Lung (tissue), 17 donors: ENCODE measurements at places on chromosomes 6 and 20. TPM values are rescaled to one million over a fixed set of nuclear protein-coding genes. Genes with fewer than 3 reads are reported as not detected.
A peak's percentile ranks its signal among the peaks of the same experiment; 100 is the strongest.

GRCh38 chr6:40817369-40817768 lies 221.7 kb downstream of the UNC5CL start:
- H3K27ac ChIP-seq, result no peak overlapping the region
- H3K36me3 ChIP-seq, result no peaks in the 10 kb centered on the region
- no peaks in the 10 kb centered on the region for H3K4me1 ChIP-seq
- no peak overlapping the region for H3K4me3 ChIP-seq

Gene ZSCAN16
- polyA plus RNA-seq, result 10.2 TPM

DNA sequence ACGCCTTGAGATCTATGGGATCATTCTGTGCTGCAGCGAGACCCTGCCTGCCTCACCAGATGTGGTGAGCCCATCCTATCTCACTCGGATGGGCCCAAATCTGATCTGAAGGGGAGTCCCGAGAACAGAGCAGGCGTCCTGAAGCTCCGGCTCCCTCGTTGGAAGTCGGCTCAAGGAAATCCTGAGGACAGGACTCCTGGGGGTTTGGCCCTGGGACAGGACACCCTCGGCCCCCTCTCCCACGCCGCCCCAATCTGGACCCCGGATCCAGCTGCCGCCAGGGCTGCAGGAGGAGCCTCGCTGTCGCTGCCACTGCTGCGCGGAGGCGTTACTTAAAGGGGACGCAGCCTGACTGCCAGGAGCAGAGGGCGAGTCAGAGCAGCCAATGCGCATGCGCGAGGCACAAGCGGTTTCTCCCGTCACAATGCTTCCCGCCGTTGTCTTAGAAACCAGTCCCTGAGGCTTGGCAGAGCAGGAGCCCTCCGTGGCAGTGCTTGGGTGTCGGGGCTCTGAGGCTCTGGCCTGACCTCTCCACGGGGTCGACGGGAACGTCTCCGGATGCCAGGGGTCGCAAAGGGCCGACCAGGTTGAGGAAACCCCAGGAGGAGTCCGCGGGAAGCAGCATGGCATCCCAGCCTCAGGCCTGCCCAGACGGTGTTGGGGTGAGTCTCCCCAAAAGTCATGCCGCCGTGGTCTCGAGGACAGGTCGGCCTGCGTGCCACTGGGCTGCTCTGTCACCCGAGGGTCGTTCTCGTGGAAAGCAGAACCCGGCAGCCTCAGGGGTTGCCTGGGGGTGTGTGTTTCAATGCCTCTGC lies 1567.8 kb upstream of the DEFB115 start:
- DNase-seq, result no peak
- no peaks in the 10 kb centered on the region for H3K27me3 ChIP-seq
- H3K27ac ChIP-seq, result no peak overlapping the region

- H3K36me3 ChIP-seq, result no peaks in the 10 kb centered on the region
- no peaks in the 10 kb centered on the region for H3K27me3 ChIP-seq
- H3K4me3 ChIP-seq, result no peak overlapping the region
- DNase-seq, result no peak
- H3K27ac ChIP-seq, result no peak overlapping the region
Measured at GRCh38 chr20:19701429-19701828, 56.6 kb upstream of the RIN2 start.

DNA sequence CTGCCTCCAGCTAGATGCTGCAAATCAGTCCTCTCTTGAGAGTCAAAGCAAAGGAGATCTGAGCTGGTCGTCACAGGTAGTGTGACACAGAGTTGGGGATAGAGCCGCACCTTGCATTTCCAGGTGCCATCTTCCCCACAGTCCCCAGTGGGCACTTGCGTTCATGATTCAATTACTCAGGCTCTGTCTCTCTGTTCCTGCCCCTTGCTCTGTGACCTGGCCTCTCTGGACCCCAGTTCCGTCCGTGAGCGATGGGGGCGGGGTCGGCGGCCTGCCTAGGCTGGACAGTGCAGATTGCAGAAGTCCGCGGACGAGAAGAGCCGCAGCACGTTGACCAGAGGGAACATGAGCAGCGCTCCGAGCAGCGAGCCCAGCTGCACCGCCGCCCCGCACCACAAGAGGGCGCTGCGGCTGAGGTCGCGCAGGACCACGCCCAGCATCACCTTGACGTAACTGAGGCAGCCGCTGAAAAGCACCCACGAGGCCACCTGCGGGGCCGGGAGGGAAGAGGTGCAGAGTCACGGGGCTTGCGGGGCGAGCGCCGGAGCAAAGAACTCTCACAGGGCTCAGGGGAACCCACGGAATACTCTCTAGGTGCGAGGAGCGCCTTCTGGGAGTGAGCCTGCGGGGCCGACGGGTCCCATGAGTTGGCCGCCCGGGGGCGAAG lies 7.4 kb downstream of the SLC52A3 start:
- no peak overlapping the region for H3K4me3 ChIP-seq
- peaks cover 6% of the 10 kb centered on the region for H3K27me3 ChIP-seq
- no peaks in the 10 kb centered on the region for H3K36me3 ChIP-seq
- DNase-seq, result no peak
- H3K27ac ChIP-seq, result no peak overlapping the region

Gene ISM1
- 1.6 TPM for polyA plus RNA-seq

GRCh38 chr20:57938158-57939108 lies 228.6 kb upstream of the PMEPA1 start:
- H3K4me1 ChIP-seq, result no peaks in the 10 kb centered on the region
- DNase-seq, result no peak
- no peak overlapping the region for H3K27ac ChIP-seq
- H3K27me3 ChIP-seq, result no peaks in the 10 kb centered on the region
- H3K4me3 ChIP-seq, result no peak overlapping the region
- no peaks in the 10 kb centered on the region for H3K36me3 ChIP-seq

Gene CALHM4
- not detected for polyA plus RNA-seq

DNA sequence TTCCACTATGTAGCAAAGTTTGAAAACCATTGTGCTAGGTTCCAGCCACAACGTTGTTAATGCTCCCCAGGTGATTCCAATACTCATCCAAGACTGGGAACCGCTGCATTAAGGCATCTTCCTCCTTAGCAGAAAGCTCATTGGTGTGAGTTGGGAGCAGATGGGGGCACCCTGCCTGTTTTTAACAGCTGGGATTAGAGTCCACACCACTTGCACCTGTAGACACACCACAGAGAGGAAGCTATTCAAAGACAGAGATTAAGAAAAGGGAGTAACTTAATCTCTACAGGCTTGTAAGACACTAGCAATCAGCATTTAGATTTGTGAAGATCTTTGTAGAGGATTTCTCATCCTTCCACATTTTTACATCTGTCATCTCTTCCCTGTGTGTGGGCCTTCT lies 333.9 kb upstream of the SOX4 start:
- H3K4me1 ChIP-seq, result no peaks in the 10 kb centered on the region
- no peak overlapping the region for H3K4me3 ChIP-seq
- no peaks in the 10 kb centered on the region for H3K27me3 ChIP-seq
- no peak overlapping the region for H3K27ac ChIP-seq

Gene TMEM239
- polyA plus RNA-seq, result not detected

DNA sequence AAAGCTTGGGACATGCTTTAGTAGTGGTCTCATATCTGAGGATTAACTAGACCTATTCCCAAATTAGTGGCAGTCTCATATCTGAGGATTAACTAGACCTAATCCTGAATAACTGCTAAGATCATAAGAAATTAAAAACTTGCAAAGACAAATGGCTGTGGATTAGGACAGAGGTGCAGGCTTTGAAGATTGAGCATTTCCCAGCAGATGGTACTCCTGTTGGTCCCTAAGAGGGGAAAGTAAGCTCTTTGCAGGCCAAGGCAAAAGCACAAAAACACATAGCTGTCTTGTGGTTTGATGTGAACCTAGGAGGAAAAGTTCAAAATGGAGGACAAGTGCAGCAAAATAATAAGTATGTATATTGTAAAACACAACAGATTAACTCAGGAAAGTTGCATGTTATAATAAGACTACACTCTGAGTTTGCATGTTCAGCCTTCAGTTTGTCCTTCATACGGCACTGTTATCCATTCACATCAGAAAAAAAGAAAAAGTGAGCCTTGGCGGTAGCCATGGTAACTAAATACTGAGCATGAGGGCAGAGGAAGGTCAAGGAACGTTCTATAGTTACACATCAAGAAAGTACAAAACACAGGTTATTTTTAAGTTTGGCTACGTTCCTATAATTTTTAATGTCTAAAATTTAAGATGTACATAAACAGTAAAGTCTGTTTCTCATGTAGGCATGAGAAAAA lies 62.8 kb downstream of the FILIP1 start:
- DNase-seq, result peak; percentile 73
- H3K36me3 ChIP-seq, result no peaks in the 10 kb centered on the region
- no peaks in the 10 kb centered on the region for H3K27me3 ChIP-seq
- H3K4me1 ChIP-seq, result peaks cover 5% of the 10 kb centered on the region
- no peak overlapping the region for H3K4me3 ChIP-seq

DNA sequence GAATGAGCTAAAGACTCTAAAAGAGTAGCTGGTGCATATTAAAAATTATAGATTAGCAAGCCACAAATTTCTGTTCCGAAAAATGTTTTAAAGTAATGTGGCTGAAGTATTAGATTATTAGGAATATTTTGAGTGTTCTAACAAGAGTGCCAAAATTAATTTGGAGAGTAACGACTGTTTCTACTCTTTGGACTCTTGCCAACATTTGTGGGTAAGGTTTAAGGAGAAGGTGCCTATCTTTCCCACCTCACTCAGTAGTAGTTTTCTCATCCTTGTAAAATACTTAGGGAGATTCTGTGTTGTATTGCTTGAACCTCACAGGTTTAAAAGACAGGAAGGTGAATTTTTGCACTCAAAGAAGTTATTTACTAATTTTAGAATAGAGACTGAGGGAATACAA lies 5.0 kb downstream of the HSF2 start:
- H3K27me3 ChIP-seq, result no peaks in the 10 kb centered on the region
- H3K27ac ChIP-seq, result no peak overlapping the region
- no peak for DNase-seq

- no peak overlapping the region for H3K27ac ChIP-seq
- no peaks in the 10 kb centered on the region for H3K4me1 ChIP-seq
- H3K4me3 ChIP-seq, result no peak overlapping the region
Measured at GRCh38 chr6:126359936-126360537, 20.1 kb downstream of the CENPW start.

Gene PDE7B
- 0.63 TPM for polyA plus RNA-seq

- H3K27me3 ChIP-seq, result no peaks in the 10 kb centered on the region
- no peaks in the 10 kb centered on the region for H3K4me1 ChIP-seq
- no peak overlapping the region for H3K4me3 ChIP-seq
- H3K27ac ChIP-seq, result no peak overlapping the region
Measured at GRCh38 chr6:51953246-51953645, 134.2 kb downstream of the PKHD1 start.

Gene TRDN
- 0.04 TPM for polyA plus RNA-seq

DNA sequence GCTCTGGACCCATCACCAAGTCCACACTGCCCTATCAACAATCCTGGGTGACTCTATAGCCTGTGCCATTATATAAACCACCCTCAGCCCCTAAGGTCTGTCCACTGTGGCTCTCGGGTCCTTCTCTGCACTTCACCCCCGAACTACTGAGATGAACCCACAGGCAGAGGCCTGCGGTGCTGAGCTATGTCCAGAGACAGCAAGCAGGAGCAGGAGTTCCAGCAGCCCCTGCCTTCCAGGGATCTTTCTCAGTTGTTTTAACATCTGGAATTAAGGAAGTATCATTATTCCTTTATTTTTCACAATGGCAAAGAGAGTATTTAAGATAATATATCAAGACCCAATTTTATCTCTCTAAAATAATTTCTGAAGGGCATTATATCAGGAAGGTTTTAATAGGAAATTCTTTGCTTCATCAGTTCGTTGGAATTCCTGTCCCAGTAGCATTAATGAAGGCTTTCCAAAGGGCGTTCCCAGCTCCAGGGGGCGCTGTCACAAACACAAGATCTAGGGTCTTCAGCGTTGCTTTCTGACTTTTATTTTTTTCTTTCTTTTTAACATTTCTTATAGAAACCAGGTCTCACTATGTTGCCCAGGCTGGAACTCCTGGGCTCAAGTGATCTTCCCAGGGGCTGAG lies 27.3 kb downstream of the RRBP1 start:
- H3K27me3 ChIP-seq, result no peaks in the 10 kb centered on the region
- H3K4me1 ChIP-seq, result peaks cover 10% of the 10 kb centered on the region
- peaks cover 27% of the 10 kb centered on the region for H3K36me3 ChIP-seq
- H3K4me3 ChIP-seq, result no peak overlapping the region
- no peak overlapping the region for H3K27ac ChIP-seq

GRCh38 chr6:34864007-34864406 lies 23.8 kb downstream of the TAF11 start:
- H3K4me3 ChIP-seq, result no peak overlapping the region
- no peaks in the 10 kb centered on the region for H3K27me3 ChIP-seq
- no peaks in the 10 kb centered on the region for H3K4me1 ChIP-seq
- DNase-seq, result no peak
- no peak overlapping the region for H3K27ac ChIP-seq

- H3K36me3 ChIP-seq, result no peaks in the 10 kb centered on the region
- H3K4me3 ChIP-seq, result no peak overlapping the region
- DNase-seq, result no peak
- H3K4me1 ChIP-seq, result no peaks in the 10 kb centered on the region
- H3K27ac ChIP-seq, result no peak overlapping the region
Measured at GRCh38 chr6:165167861-165168260, 141.5 kb downstream of the C6orf118 start.

Gene XPO5
- polyA plus RNA-seq, result 13.8 TPM

GRCh38 chr6:8194490-8194889 lies 92.1 kb upstream of the EEF1E1 start:
- no peak for DNase-seq
- no peaks in the 10 kb centered on the region for H3K36me3 ChIP-seq
- no peak overlapping the region for H3K4me3 ChIP-seq
- H3K27ac ChIP-seq, result no peak overlapping the region

GRCh38 chr6:2385471-2385983 lies 140.1 kb upstream of the GMDS start:
- no peaks in the 10 kb centered on the region for H3K36me3 ChIP-seq
- no peak overlapping the region for H3K27ac ChIP-seq
- H3K4me3 ChIP-seq, result no peak overlapping the region
- DNase-seq, result no peak
- H3K27me3 ChIP-seq, result no peaks in the 10 kb centered on the region

GRCh38 chr6:5866547-5867051 lies 140.1 kb downstream of the NRN1 start:
- no peaks in the 10 kb centered on the region for H3K36me3 ChIP-seq
- peak; percentile 49 for DNase-seq
- no peak overlapping the region for H3K4me3 ChIP-seq
- H3K27ac ChIP-seq, result no peak overlapping the region
- H3K4me1 ChIP-seq, result no peaks in the 10 kb centered on the region

GRCh38 chr6:123805921-123806320 lies 2.3 kb downstream of the NKAIN2 start:
- no peak overlapping the region for H3K4me3 ChIP-seq
- no peak for DNase-seq
- H3K4me1 ChIP-seq, result peaks cover 3% of the 10 kb centered on the region
- H3K36me3 ChIP-seq, result no peaks in the 10 kb centered on the region
- H3K27ac ChIP-seq, result no peak overlapping the region

Gene PNLDC1
- polyA plus RNA-seq, result 0.19 TPM

Gene TGM6
- not detected for polyA plus RNA-seq

Gene TLDC2
- 0.12 TPM for polyA plus RNA-seq

DNA sequence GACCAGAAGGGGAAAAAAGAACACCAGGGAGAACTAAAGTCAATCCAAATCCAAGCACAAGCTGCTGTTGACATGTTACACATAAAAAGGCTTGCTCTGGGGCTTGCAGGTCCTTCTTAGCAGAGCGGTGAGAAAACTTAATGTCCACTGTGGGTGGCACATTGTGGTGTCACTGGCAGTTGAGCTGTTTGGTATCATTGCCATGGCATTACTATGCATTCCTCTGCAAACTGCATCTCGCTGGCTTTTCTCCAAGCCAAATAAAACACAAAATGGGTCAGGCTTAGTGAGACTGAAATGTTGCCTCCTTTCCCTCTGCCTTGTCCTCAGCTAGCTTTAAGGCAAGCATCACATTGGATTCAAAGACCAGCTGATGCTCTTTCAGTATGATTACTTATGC lies 40.9 kb downstream of the LY86 start:
- H3K4me3 ChIP-seq, result no peak overlapping the region
- peak; percentile 49 for DNase-seq
- no peak overlapping the region for H3K27ac ChIP-seq
- no peaks in the 10 kb centered on the region for H3K36me3 ChIP-seq
- H3K27me3 ChIP-seq, result no peaks in the 10 kb centered on the region
- H3K4me1 ChIP-seq, result peaks cover 11% of the 10 kb centered on the region
